ENCODE measurements at places on chromosomes 11 and 22. TPM values are rescaled to one million over a fixed set of nuclear protein-coding genes. Genes with fewer than 3 reads are reported as not detected.

The ABCC8 gene
- 2.5 TPM for total RNA-seq

The PANX2 gene
- total RNA-seq, result 1.2 TPM

The C22orf31 gene
- not detected for total RNA-seq

The OR8D4 gene
- total RNA-seq, result not detected

The OR5P2 gene
- not detected for total RNA-seq

The CCDC90B gene
- total RNA-seq, result 38.6 TPM

- no peak for DNase-seq
Measured at GRCh38 chr22:19840955-19841640, 13.6 kb downstream of the GNB1L start.

DNA sequence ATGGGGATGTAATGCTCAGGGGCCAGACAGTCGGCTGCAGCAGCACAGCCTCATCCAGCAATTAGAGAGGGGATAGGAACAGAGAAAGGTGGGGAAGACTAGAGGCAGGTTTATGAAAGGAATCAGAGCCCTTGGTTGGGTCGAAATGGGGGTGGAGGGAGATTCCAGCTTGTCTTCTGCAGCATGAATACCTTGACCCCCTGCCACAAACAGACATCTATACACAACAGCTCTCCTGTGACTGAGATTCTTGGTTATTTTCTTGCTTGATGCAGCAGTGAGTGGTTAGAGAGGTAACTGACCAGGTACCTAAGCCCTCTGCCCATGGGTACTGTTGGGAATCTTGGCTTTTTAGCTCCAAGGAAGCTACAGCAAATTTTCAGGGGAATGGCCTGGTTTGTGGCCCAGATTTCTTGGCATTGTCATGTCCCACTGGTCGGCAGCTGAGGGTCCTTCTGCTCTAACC lies at the start of gene TRIM49D1:
Gene TRIM49D1 (minus strand): TSS at position 51 of the 466 bp plus-strand sequence. CDS start 4,535 bp downstream, outside the sequence.
- no peak for DNase-seq

DNA sequence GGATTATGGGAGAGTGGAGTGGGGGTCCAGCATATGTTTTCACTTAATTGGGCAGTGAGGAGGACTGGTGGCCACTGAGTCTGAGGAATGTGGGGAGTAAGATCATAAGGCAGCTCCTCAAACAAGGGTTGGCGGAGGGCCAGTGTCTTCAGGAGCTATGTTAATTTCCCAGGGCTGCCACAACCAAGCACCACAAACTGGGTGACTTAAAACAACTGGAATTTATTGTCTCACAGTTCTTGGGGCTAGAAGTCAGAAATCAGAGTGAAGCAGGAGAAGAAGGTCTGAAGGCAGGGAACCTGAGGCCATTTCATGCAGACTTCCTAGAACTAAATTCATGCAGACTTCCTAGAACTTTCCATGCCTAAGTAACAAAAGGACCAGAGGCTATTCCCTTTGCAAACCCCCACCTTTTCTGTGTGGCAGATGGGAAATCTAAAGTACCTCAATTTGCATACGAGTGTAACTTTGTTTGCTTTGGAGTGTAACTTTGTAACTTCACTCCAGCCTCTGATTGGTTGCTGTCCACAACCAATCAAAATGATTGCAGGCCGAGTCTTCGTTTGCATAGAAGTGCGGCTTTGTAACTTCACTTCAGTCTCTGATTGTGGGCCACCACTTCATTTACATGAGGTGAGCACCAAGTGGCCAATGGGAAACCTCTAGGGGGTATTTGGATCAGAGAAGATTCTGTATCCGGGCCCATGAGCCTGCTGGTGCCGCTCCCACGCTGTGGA lies 50.5 kb upstream of the ZBED5 start:
- DNase-seq, result no peak

GRCh38 chr11:70501051-70501901 lies 102.9 kb downstream of the CTTN start:
- peak; percentile 84 for DNase-seq

GRCh38 chr11:112477581-112478317 lies 217.1 kb upstream of the PLET1 start:
- DNase-seq, result no peak

Data from aorta (tissue), 5 donors.